ENCODE measurements at places on chromosomes 12 and 14. TPM values are rescaled to one million over a fixed set of nuclear protein-coding genes. Genes with fewer than 3 reads are reported as not detected.
A peak's percentile ranks its signal among the peaks of the same experiment; 100 is the strongest.

DNA sequence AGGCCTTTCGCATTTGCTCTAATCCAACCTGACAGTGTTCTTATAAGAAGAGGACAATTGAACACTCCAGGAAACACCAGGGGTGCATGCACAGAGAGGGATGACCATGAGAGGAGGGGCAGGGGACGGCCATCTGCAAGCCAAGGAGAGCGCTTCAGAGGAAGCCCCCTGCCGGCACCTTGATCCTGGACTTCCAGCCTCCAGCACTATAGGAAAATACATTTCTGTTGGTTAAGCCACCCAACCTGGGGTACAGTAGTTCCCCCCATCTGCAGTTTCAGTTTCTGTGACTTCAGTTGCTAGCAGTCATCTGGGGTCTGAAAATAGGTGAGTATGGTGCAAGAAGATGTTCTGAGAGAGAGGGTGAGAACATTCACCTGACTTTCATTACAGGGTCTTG is 64.7 kb downstream of the CLMN start:
- no peak for DNase-seq

SYNE3 gene
- total RNA-seq: 11.0 TPM

SLC35F4 gene
- total RNA-seq: not detected

DNA sequence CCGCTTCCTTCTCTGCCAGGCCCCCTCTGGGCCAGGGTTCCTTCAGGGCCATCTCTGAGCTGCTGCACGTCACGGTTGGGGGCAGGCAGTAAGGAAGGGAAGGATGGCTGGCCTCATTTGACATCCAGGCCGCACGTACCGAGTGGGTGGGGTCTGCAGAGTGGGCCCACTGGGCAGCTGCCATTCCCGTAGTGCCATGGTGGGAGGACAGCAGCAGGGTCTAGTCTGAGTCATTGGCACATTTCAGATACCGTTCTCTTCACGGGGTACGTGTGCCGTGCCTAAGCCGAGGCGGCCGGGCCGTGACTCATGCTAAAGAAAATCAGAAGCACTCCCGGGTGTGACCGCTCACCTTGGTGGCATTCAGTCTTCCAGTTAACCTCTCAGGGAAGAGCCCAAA is 43.9 kb downstream of the IL31 start:
- DNase-seq: no peak

PNP gene
- total RNA-seq: 32.3 TPM

DNA sequence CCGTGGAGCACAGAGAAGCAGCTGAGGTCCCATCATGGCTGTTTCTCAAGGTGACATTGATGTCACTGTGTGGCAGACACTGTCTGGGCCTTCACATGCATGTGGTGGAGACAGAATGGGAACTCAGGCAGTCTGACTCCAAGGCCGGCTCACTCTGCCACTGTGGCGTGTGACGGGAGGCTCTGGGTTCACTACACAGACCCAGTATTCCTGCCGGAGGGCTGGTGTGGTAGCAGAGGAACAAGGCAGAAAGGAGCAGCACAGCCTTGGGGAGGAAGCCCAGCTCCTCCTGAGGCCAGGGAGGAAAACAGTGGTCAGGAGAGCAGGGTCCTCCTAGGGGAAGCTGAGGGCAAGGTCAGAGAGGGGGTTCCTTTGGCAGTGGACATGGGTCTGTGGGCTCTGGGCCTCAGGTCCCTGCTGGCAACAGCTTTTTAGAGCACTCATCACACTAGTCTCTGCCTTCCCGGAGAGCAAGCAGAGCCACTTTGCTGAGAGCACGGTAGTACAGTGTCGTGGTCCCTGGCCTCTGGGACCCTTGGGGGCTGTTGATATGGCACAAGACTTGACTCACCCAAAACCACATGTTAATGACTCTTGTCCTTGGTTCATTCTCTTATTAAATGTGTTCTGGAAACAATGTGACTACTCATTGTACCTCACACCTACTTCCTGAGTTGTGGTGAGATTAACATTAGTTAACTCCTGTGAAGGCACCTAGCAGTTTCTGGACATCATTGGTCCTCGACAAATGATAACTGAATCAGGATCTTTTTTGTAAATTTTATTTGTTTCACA is 21.3 kb downstream of the DCAF4 start:
- DNase-seq: no peak

GRCh38 chr14:58196198-58196597 is 3.8 kb upstream of the ACTR10 start:
- no peak for DNase-seq

LIN7A gene
- 6.9 TPM for total RNA-seq

HOXC13 gene
- not detected for total RNA-seq

CELA1 gene
- total RNA-seq: not detected

DNA sequence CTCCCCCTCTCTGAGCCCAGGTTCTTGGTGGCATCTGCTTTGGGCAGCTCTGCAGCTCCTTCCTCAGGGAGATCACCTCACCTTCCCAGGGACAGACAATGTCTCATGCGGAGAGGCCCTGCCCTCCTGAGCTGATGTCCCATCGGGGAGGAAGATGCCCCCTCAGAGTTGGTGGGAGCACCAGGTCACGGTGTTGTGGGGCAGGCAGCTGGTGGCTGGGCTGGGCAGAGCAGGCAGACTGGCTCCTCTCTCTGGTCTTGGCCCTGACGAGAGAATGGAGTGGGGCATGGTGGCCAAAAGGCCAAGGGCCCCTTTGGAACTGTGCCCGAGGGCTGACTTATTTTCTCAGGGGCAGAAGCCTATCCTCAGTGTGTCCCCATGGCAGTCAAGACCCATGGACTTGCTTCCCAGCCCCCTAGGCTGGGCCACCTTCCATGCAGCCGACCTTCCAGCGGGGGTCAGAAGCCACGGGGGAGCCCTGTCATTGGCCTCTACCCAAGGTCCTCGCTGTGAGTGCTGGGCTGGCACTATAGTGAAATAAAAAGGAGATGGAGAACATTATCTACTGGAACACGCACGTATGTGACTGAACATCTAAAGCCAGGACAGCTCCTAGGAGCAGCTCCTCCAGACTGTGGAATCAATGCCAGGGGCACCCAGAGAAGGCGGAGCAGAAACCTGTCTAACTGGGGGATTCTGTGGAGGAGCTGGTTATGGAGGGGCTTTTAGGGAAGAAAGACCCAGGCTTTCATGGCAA is 21.9 kb downstream of the PPP2R5C start:
- DNase-seq: no peak

VDR gene
- 1.9 TPM for total RNA-seq

DNA sequence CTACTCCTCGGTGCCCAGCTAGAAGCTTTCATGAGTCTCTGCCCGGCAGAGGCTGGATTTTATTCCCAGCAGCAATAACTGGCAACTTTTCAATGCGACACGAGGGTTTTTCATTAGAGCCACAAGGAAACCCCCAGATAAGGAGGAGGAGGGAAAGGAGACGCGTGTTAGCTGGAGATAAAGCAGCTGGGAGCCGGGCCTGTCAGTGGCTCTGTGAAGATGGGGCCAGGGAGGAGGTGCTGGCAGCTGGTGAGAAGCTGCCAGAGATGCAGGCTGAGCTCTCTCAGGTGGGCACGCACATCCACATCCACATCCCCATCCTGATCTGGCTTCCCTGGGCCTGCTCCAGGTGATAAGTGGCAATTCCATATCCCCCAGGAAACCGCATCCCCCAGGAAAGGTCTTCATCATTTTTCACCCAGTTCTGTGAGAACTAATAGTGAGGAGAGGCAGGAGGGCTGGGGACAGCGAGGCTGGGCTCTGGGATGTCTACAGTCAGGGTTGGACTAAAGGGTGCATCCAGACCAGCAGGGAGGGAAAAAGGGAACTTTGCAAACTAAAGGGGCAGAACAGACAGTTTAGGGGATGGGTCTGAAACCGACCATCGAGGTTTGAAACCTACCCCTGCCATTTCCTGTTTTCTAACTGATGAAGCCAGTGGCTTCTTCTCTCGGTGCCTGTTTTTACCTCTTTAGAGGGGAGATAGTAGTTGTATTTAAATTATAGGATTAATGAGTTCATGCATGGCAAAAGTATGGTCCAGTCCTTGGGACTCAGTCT is 413.2 kb downstream of the DPF3 start:
- DNase-seq: no peak

GRCh38 chr14:96662116-96662970 is 134.8 kb upstream of the VRK1 start:
- no peak for DNase-seq

EIF2S1 gene
- 31.3 TPM for total RNA-seq

HEBP1 gene
- total RNA-seq: 44.1 TPM

DNA sequence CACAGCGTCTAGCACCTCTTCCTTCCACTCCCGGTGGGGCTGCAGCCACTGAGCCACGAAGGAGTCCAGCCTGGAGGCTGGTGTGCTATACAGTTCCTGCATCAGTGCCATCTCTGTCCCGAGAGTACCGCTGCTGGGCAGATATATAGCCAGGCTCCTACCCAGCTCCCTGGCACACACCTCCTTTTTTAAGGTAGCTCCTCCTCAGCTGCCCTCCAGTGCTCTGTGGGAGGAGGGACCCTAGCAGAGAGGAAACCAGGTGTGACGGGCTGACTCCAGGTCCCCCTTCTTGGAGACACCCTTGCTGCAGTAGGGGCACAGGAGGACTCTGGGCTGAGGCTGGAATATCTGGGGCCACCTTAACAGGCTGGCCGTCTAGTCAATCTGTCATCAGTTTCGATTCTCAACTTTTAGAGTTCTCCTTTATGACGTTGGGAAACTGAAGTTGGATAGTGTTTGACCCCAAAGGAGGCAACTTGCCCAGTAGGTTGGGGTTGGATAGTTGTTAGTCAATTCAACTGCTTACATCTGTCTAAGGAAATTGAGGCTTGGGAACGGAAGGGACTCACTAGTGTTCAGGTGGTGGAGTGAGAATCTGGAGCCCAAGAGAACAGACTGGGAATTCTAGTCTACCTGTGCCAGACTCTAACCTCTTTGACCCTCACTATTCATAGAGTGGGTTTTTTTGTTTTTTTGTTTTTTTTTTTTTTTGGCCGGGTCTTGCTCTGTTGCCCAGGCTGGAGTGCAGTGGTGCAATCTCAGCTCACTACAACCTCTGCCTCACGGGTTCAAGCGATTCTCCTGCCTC is at the start of gene OASL:
Gene OASL, minus strand, starts transcription at position 386 of the 808 bp plus-strand sequence. Its CDS starts 275 bp downstream, at position 111.
- no peak for DNase-seq

KCNK13 gene
- total RNA-seq: 0.95 TPM

DNA sequence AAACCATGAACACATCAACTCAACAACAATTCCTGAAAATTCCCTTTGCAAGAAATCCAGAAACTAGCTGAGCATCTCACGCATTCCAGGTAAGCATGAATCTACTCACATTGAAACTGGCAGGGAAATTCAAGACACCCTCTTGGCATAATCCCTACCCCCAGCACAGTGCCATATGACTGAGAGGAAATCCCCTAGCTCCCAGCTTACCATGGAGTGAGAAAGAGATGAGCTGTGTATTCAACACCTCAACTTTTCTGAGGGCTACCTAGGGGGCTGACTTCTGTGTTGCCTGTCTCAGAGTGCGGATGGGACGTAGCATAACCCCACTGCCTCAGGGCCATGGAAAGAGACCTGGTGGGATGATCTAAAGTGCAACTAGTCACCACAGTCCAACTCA is 37.7 kb upstream of the GPR132 start:
- DNase-seq: peak; percentile 3

GRCh38 chr12:42976122-42976521 is 386.6 kb upstream of the PRICKLE1 start:
- no peak for DNase-seq

DNA sequence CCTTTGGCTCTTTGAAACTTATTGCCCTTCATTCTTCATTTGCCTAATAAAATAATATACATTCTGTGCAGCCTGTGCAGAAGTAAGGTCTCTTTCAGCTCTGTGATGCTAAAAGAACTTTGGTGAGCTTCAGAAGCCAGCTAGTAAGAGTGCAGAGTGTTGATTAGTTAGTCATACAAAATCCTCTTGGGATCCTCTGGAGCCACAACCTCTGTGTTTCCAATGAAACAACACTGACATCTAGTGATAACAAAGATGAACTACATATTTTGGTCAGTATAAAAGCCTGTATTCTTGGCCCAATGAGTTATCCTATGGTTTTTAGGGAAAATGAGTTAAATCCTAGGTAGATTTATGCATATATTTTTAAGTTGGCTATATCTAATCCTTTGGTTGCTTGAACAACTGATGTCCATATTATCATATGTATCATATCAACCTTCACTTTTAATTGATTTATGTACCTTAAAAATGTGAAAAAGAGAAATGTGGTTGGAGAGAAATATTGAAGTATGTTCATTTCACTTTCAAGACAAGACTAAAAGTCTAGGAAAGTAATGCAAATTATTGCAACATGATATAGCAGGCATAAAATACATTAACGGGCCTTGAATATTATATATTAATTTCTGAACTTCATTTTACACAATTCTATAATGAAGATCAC is 158.4 kb downstream of the KLHL28 start:
- DNase-seq: no peak

- DNase-seq: no peak
Measured at GRCh38 chr14:90820958-90821357, 4.7 kb upstream of the TTC7B start.

GRCh38 chr12:98592825-98593322 is 612 bp upstream of the SLC25A3 start:
- no peak for DNase-seq

GRCh38 chr14:73802431-73803188 is 49.0 kb upstream of the PTGR2 start:
- no peak for DNase-seq

DNA sequence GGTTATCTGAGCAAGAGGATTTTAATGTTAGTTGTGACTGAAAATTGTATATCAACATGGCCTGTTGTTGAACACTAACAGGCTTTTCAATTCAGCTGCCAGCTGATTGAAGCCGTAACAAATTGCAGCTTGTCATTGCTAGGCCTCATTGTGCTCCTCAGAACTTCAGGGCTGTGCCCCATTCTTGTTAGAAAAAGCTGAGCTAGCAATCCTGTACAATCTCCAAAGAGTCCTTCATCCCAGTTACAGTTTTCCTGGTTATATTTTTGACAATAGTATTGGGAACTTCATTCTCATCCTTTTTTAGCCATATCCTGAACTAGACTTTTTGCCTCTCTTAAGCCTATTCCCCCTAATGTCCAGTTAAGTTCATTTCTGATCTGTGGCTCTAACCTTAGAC is 564.1 kb upstream of the ATXN7L3B start:
- DNase-seq: no peak

- DNase-seq: no peak
Measured at GRCh38 chr14:51540364-51540763, 111.3 kb upstream of the FRMD6 start.

- no peak for DNase-seq
Measured at GRCh38 chr12:10559244-10559643, 53.6 kb downstream of the EIF2S3B start.

GRCh38 chr12:27711317-27711682 is 668 bp downstream of the MRPS35 start:
- DNase-seq: no peak

DNA sequence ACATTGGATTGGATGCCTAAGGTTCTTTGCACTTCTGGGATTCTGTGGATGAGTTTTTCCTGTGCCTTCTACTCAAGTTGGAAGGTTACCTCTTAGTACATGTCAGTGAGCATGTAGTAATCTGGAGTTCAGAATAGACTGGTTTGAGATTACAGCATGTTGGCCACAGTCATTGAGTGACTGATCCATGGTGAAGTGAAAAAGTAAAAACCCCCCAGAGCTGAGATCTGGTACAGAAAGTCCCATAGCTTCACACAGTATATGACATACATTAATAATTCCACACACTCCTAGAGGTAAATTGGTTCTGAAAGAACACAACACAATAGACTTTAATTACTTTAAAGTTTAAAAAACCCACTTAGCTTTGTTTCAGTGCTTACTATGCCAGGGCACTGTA is 11.9 kb upstream of the CCND2 start:
- DNase-seq: no peak
